ENCODE measurements at places on chromosomes 6 and 20.

GRCh38 chr6:18586133-18586532, 199.0 kb downstream of the RNF144B start:
- no peak for DNase-seq

GRCh38 chr6:126477678-126478077, 137.8 kb downstream of the CENPW start:
- DNase-seq: no peak

DNA sequence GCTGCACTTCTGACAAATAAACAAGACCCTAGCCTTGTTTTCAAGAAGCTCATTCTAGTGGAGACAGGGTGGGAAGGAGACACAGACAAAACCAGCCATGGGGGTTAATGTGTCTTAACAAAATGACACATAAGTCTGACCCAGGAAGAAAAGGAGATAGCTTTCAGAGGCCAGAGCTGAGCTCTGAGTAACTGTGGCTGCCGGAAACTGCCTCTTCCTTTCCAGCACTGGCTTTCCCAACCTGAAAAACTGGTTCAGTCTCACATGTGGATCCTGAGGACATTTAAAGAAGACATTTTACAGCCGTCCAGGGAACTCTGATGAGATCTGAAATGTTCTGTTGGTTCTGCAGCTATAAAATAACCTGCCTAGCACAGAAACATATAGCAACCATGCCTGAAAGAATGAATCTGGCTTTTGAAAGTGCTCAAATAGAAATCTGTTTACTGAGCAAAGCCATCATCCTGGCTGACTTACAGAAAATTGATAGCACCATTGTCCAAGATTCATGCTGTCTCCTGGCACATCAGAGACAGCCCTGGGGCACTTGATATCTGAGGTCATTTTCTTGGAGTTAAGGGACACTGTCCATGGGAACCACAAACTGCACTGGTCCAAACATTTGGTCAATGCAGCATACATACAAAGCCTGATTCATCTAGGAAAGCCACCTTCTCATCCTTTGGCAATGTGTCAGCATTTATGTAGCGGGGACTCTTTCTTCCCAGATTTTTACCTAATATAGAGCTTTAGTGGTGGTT, 83.2 kb upstream of the PAX1 start:
- DNase-seq: no peak

- no peak for DNase-seq
These were observed 38.6 kb downstream of the HLA-DPB1 start for GRCh38 chr6:33114406-33114805.

GRCh38 chr20:10376270-10377075, 57.5 kb downstream of the MKKS start:
- no peak for DNase-seq

All from HCT116 (cell line).